CD8-positive, alpha-beta memory T cell (primary cell): ENCODE measurements at places on chromosomes 16 and 17. TPM values are rescaled to one million over a fixed set of nuclear protein-coding genes. Genes with fewer than 3 reads are reported as not detected.
A peak's percentile ranks its signal among the peaks of the same experiment; 100 is the strongest.

The CD300E gene
- total RNA-seq: not detected

The TBC1D3I gene
- 0.20 TPM for total RNA-seq

The KRT33A gene
- not detected for total RNA-seq

The PYDC1 gene
- not detected for total RNA-seq

The KRTAP4-1 gene
- total RNA-seq: not detected

The PTX4 gene
- not detected for total RNA-seq

The TOP3A gene
- 72.8 TPM for total RNA-seq

The CCDC102A gene
- 28.1 TPM for total RNA-seq

The SOST gene
- total RNA-seq: not detected

The CCDC200 gene
- not detected for total RNA-seq

The DNAAF1 gene
- 0.31 TPM for total RNA-seq

- peak; percentile 95 for DNase-seq
Measured at GRCh38 chr17:36948717-36949460, at the start of gene AATF. Gene AATF, plus strand, starts transcription at chr17:36948954. Its CDS starts 172 bp downstream, at chr17:36949126.

DNA sequence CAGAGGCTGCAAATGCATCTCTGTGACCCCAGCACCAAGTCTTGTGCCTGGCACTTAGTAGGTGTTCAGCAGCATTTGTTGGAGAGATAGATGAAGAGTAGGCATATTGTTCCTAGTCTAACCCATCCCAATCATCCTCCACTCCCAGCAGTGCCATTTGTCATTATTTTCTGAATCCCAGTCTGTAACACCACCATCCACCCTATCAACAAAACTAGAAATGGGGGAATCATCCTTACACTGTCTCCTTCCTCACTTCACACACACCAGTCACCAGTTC is 95.9 kb upstream of the TBX2 start:
- DNase-seq: no peak

DNA sequence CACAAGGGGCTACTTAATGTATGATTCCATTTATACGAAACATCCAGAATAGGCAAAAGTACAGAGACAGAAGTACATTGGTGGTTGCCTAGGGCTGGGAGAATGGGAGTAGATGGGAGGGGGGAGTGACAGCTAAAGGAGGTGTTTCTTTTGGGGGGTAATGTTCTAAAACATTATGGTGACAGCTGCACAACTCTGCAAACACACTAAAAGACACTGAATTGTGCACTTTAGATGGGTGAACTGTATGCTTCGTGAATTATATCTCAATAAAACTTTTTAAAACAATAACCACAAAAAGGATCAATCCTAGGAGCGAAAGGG is 661 bp downstream of the LYRM9 start:
- DNase-seq: no peak

DNA sequence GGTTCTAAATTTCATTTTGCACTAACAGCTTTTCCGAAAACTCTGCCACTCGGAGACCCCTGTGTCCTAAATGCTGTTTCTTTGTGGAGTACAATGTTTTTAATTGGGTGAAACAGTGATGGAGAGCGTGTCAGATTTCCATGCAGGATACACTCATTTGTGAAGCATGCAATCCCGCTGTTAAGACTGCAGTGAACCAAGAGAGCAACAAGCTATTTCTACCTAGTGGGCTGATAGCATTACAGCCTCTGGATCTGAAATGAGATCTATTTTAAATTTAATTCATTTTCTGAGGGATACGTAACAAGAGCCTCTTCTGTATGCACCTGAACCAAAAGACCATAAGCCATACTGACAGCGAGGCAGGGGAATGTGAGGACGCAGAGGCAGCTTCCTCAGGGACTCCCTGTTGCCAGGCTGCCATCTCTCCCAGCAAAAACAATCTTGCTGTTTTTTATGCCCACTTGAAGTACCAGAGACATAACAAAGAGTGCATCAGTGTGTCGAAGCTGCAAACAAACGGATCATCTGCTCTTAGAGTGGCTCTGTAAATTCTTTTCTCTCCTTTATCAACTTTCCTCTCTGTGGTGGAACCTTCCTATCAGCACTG is 199.9 kb upstream of the COX10 start:
- DNase-seq: no peak

- no peak for DNase-seq
Measured at GRCh38 chr17:75759457-75759856, 5.5 kb downstream of the GALK1 start.

GRCh38 chr17:49616601-49617131 is 41.0 kb downstream of the NXPH3 start:
- no peak for DNase-seq

DNA sequence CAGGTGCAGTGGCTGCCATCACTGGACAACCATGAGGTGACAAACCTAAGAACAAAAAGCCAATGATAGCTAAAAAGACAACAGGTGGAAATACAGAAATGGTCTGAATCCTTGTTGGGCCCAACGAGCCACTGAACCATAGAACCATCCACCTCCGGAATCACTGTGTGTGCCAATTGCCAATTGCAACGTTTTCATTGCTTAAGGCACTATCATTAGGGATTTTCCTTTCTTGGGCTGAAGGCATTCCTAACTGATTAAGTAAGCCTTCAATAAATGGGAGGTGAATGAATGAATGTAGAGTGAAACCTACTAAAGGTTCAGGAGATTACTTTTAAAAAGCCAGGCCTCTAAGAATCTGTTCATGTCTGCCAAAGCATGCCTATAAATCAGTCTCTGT is 3.6 kb downstream of the USP31 start:
- no peak for DNase-seq

GRCh38 chr16:86227801-86228200 is 282.5 kb upstream of the FOXF1 start:
- no peak for DNase-seq

GRCh38 chr17:58360296-58361063 is 8.5 kb upstream of the SUPT4H1 start:
- no peak for DNase-seq

- no peak for DNase-seq
Measured at GRCh38 chr16:84532291-84532724, 27.8 kb upstream of the MEAK7 start.

DNA sequence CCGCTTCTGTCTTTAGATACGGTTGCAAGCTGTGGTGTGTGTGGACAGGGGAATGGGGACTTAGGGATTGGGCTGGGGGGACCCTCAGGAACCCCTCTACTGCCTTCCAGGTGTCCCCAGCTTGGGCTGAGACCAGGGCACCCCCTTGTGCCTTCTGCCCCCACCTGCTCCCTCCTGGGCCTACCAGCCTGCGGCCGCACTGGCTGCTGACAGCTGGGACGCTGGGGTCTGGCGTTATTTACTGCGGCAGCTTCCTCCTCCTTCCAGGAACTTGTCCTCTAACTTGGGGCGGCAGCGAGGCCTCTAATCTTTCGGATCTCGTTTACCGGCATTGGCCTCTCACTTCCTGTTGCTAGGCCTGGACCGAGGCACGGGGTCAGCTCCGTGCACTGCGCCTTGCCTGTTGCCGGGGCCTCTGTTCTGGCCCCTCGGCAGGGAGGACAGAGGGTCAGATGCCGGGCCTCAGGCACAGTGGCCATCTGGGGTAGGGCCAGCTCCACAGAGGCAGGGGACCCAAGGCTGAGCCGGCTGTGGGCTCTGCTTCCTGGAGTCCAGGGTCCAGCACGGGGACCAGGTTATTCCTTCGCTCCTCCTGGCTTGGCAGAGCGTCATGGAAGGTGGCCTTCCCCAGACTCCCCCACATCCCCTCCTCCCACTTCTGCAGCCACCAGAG is 31.8 kb downstream of the TMEM235 start:
- DNase-seq: no peak

DNA sequence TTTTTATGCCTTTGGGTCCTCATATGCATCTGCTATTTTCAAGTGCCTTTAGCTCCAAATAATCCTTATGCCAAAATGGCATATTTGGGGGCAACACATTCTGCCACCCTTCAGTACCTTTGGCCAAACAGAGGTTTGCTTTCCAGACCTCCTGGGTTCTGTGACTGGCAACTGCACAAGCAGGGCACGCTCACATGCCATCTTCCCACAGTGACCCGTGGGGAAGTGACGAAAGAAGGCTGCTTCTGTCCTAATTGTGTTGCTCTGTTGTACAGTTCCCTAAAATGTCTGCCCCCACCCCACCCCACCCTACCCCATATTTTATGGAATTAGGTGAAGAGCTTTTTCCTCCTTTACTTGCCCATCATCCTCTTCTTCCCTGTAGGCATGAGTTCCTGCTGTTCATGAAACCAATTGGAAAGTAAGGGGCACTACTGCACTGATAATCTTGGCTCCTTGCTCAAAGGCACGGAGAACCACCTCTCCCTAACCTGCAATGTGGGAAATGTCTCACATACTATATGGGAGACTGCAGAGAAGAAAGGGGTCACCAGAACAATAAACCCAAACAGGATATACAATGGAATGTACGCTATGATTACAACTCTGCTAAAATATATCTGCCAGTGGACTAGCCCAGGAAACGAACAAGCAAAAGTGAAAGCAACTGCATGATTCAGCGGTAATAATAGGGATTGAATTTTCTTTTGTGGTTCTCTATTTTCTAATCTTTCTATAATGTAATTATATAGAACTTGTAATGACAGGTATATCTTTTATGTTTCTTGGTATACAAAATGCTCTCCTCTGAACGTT is 3.3 kb upstream of the SLFN12L start:
- DNase-seq: no peak

GRCh38 chr16:89341279-89341678 is 123.8 kb downstream of the ZNF778 start:
- peak; percentile 25 for DNase-seq

DNA sequence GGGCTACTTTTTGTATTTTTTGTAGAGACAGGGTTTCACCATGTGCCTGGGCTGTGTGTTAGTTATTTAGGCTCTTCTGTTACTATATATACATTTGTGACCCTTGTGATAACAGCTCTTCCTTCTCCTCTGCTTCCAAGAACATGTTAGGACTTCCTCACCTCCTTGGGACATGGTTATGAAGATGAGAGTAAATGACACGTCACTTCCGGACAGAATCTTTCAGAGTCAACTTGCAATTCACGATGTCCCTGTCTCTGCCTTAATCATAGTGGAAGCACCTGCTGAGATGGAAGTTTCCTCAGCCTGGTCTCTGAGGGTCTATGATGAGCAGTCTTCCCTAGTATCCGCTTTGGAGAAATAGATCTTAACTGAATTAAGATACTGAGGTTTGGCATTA is 42.9 kb downstream of the CCDC42 start:
- DNase-seq: no peak

DNA sequence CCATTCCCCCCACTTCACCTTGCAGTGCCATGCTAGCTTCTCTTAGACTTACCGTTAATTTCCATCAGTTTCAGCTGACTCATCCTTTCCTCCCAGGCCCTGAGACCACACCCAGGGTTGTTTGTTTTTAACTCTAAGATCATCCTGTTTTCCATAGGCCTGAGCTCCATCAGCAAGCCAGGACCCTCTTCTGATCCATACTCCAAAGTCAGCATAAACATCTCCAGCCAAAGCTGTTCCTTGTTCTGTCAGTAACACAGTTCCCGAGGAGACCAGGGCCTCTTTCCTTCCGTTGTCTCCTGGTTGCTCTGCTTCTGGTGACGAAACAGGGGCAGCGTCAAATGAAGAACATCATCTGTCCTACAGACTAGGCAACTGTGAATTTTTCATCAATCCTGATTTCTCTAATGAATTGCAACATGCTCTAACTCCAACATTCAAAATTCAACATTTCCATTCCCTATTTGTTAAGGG is 83.8 kb upstream of the HNF1B start:
- DNase-seq: no peak

- DNase-seq: no peak
Measured at GRCh38 chr17:77208856-77209255, 68.1 kb downstream of the SEC14L1 start.

DNA sequence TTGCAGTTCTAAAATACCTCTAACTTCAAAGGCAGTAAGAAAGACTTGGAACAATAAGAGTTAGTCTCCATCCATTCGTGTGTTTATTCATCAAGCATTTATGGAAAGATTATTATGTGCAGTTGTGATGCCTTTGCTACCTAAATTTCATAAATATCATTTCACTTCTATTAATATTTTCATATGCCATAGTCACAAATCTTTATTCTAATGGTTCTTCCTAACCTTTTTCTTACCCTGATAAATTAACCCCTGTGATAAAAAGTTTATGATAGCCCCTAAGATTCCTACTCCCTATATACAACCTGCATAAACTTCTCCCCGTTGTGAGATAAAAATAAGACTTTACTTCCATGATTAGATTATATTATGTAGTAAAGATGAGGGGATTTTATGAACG is 94.9 kb downstream of the BRIP1 start:
- no peak for DNase-seq

GRCh38 chr17:68794636-68795434 is 160.4 kb downstream of the ABCA8 start:
- no peak for DNase-seq

DNA sequence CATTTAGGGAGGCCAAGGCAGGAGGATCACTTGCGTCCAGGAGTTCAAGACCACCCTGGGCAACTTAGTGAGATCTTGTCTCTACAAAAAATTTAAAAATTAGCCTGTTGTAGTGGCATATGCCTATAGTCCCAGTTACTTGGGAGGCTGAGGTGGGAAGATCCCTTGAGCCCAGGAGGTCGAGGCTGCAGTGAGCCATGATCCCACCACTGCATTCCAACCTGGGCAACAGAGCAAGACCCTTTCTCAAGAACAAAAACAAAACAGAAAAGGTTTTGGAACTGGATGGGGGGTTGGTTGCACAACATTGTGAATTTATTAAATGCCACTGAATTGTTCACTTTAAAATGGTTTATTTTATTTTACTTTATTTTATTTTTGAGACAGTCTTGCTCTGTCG is 21.2 kb downstream of the PLXDC1 start:
- DNase-seq: no peak

DNA sequence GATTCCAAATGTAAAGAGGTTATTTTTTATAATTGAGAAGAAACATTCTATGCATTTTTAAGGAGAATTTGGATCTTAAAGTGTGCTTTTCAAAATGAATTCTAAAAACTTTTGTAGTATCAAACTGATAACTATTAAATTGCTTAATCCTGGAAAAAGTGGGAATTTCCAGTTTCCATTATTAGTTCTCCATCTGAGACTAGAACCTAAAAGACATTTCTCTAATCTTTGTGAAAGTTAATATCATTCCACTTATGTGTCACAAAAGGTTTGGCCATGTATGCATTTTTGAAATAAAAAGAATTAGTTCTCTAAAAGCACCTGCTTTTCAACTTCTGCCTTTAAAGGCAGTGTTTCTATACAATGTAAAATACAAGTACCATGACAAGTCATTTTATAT is 155.0 kb downstream of the BCAS3 start:
- no peak for DNase-seq

- no peak for DNase-seq
Measured at GRCh38 chr17:73052923-73053322, 39.6 kb downstream of the SLC39A11 start.

- DNase-seq: no peak
Measured at GRCh38 chr16:30839523-30840227, 52.7 kb upstream of the ZNF629 start.

GRCh38 chr17:66481271-66481670 is 178.9 kb downstream of the PRKCA start:
- DNase-seq: no peak

DNA sequence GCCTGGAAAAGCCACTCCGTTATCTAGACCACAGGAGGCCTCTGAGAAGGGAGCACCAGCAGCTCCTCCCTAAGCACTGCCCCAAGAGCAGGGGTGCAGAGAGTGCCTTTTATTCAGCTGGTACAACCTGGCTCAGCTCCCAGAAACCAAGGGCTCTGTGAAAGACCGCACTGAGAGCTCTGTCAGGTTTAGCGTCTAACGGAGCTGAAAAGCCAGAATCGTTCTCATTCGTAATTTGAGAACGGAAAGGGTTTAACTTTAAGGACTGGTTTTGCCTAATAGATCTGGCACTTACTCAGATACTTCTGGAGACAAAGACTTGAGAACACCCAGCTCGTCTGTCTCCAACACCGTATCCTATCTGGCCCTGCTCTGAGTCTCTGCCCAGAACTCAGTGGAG is 13.5 kb downstream of the MPG start:
- no peak for DNase-seq
